Lung (tissue), 17 donors: ENCODE measurements at places on chromosomes 2 and 18. TPM values are rescaled to one million over a fixed set of nuclear protein-coding genes. Genes with fewer than 3 reads are reported as not detected.

Gene UXS1
- polyA plus RNA-seq = 36.7 TPM

Gene RBM43
- polyA plus RNA-seq = 3.0 TPM

Gene G6PC2
- polyA plus RNA-seq = 0.08 TPM

Gene IL18RAP
- polyA plus RNA-seq = 34.0 TPM

Gene REV1
- polyA plus RNA-seq = 23.1 TPM

Gene RAPGEF4
- polyA plus RNA-seq = 7.8 TPM

Gene HOXD10
- 0.05 TPM for polyA plus RNA-seq

Gene SAG
- 0.03 TPM for polyA plus RNA-seq

Gene RNU2-63P
- not detected for polyA plus RNA-seq

Gene NGEF
- polyA plus RNA-seq = 0.35 TPM

Gene SERPINB4
- 1.0 TPM for polyA plus RNA-seq

Gene DCDC2C
- polyA plus RNA-seq = not detected

Gene RAB6C
- 0.02 TPM for polyA plus RNA-seq

Gene GPR45
- polyA plus RNA-seq = not detected

Gene COLEC12
- 10.3 TPM for polyA plus RNA-seq

Gene CRYGA
- polyA plus RNA-seq = not detected

Gene RASGRP3
- 3.6 TPM for polyA plus RNA-seq

Gene CDK15
- 0.07 TPM for polyA plus RNA-seq

Gene RPL37A
- polyA plus RNA-seq = 3,426 TPM

Gene ARHGAP25
- polyA plus RNA-seq = 19.0 TPM

Gene PROM2
- polyA plus RNA-seq = 4.1 TPM

Gene FAM161A
- polyA plus RNA-seq = 0.94 TPM

Gene CCBE1
- 8.8 TPM for polyA plus RNA-seq

Gene TUBA3E
- polyA plus RNA-seq = not detected

Gene ZBTB7C
- polyA plus RNA-seq = 3.2 TPM

Gene IGFBP5
- 22.2 TPM for polyA plus RNA-seq

Gene AGXT
- 0.05 TPM for polyA plus RNA-seq

Gene PAX3
- polyA plus RNA-seq = not detected
